ENCODE measurements at places on chromosomes 1 and 21. TPM values are rescaled to one million over a fixed set of nuclear protein-coding genes. Genes with fewer than 3 reads are reported as not detected.
A peak's percentile ranks its signal among the peaks of the same experiment; 100 is the strongest.

GRCh38 chr1:108865316-108865910 is 8.5 kb upstream of the AKNAD1 start:
- no peak for DNase-seq

DNA sequence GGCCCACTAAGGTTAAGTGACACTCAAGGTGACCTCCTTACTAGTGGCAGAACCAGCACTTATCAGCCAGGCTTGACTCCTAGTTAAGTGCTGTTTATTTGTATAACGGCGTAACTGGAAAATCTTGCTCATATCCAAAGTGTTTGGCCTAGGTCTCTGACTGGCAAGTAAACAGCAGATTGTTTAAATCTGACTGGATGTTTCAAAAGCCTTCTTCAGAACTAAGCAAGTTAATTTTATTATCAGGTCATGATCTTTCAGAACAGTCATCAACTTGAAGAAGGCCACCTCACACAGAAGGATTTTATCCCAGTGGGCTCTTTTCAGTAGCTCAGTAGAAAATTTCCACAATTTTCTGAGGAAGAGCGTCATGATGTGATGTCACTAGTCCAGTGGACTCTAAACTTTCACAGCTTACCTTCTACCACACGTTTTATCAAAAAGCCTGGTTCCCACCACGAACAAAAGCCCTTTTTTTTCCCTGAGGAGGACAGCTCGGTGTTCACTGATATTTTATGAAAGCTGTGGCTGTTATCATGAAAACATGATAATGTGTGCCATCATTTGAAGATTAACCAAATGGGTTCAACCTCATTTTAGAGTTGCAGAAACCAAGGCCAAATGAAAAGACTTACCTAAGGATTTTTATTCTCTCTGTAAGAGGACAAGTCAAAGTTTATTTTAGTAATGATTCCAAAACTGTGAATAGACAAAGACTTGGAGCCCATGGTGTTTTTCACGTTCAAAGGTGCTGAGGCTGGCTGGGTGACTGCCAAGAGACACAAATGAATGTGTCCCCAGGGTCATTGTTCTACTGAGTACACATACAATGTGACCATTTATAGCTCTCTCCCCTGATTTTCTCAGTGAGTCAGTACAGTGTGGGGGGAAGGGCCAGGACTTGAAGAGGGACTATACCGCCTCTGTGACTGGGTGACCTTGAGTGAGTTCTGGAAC is 9.1 kb downstream of the SGIP1 start:
- DNase-seq, result no peak

GRCh38 chr1:97911266-97912215 is 9.3 kb downstream of the DPYD start:
- DNase-seq, result no peak

HAPLN2 gene
- 5.5 TPM for total RNA-seq

DNA sequence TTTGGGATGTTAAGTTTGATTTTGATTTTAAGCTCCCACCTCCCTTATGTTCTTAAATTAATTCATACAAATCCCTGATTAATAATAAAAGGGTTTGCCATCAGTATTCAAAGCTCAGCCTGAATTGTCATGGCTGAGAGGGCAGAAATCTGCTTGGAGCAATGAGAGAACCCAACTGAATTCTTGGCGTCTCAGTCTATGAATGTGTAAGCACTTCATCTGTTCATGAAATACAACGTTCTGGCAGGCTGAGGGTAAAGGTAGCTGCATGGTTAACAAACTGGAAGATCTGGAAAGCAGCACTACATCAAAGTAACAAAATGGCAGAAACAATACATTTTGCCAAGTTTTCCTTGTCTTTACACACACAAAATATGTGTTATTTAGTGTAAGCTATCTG is 95.3 kb downstream of the ACBD6 start:
- DNase-seq, result no peak

- peak; percentile 4 for DNase-seq
Observed at GRCh38 chr1:114126261-114127095, 27.2 kb downstream of the SYT6 start.

DNA sequence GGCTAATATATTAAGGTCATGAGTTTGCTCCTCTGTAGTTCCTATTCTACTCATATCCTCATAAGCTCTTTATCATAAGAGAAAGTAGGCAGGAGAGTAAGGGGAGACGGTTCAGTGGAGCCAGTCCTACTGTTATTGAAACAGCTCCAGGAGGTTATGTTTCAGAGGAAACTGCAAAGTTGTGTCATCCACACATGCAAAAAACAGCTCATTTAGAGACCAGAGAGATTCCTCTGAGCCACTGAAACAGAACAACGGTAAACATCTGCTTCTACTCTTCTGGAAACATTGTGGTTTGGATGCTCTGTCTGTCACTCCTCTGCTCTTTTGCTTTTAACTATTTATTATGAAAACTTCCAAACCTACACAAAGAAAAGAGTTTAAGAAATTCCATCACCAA is 66.3 kb upstream of the PPP2R5A start:
- no peak for DNase-seq

DNA sequence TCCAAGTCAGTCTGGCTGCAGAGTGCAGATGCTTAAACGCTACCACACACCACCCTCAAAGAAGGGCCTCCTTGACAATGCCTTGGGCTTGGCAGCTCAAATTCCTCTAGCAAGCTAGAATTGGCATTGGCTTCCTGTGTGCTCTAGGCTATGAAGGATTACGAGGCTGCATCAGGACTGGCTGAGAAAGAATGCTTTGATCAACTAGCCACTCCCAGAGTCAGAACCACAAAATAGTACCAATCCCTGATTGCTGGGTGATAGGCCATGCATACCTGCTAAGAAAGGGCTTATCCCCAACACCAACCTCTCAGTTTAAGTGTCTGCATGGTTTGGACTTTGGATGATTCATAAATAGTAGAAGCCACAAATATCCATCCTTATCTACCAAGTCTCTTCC is 504.9 kb downstream of the OMA1 start:
- no peak for DNase-seq

DNA sequence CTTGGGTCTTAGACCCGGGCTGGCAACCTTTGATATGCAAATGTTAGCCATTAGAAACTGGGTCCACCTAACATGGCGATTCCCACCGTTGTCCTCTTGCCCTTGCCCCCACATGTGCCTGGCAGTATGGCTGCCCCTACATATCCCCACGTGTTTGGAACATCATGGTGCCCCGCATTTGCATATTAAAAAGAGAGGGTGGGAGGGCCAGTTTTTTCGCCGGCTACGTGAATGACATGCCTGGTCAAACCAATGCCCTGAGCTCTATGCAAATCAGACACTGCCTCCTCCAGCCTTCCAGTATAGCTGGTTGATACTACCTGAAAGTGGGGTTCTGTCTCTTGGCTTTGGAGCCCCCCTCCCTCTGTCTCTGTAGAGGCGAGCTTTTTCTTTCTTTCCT is 133.0 kb downstream of the CDC42BPA start:
- DNase-seq, result no peak

DNA sequence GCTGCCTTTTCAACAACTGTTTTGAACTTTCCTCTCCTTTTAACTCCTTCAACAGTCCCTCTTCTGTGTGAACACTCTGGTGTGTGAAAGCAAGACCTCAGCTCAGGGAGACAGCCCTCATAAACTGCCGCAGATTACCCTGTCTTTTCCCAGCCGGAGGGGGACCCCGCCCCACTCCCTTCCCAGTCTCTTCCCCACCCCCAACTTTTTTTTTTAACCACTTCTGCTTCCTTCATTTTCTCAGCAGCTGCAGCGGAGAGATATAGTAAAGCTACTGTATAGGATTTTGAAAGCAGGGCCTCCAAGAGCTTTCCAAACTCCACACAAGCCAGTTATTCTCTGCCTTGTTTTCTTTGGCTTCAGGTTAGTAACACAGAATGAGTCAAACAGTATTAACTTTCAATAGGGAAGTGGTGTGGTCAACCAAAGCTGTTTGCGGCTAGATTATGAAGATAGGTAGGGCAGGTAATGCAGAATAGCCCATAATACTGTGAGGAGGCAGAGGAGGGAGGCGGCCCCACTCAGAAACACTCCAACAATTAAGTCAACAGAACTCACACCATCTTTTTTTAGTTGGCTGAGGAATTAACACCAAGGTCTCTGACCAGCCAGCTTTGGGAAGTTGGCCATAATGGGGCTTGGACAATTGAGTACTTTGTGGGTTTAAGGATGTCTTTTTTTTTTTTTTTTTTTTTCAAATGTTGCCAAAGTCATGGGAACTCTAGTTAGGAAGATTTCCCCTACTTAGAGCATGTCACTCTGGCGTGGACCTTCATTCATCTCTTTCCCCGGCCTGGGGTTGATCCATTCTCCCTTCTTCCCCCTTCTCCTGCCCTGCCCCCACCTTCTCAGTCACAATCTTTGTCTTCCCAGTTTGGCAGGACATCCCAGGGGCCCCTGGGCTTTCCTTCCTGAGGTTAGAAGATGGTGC is 177.0 kb downstream of the CLIC6 start:
- no peak for DNase-seq

CELA3A gene
- 2.9 TPM for total RNA-seq

FCRL5 gene
- total RNA-seq, result 0.36 TPM

AMY2B gene
- total RNA-seq, result 53.7 TPM

Data from sciatic nerve (tissue), 2 donors.